ENCODE measurements at places on chromosomes 3 and 15.

GRCh38 chr3:41198526-41198925, 779 bp upstream of the CTNNB1 start:
- DNase-seq = no peak

DNA sequence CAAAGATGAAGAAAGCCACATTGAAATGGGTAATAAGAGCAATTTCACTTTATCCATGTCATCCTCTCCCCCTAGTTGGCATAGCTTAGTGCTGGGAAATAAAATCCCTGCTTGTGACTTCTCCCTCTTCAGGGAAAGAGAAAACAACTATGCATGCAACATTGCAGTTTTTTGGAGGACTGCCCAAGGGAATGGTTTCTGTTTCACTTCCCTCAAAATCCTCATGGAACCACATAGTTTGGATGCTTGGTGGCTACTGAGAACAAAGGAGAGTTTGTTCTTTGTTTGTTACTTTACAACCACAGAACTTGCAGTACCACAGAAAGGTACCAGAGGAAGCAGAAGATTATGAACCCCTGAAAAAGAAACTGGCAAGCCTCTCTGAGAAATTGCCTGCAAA, 384.6 kb upstream of the RORA start:
- DNase-seq = no peak

DNA sequence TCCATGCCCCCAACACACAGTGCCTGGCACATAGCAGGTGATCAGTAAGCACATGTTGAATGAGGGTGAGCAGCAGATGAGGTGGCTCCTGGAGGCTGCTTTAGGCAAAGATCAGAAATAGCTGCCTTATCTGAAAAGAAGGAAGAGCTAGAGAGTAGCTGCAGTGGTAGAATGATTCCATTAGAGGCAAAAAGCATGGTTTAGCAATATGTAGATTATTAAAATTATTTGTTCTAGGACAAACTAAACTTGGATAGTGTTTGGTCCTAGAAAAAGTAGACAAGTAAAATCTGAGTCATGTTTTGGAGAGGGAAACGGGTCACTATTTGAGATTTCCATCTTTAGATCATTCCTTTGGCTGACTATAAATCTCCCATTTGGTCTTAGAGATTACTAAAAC, 32.1 kb downstream of the KIF7 start:
- DNase-seq = no peak

DNA sequence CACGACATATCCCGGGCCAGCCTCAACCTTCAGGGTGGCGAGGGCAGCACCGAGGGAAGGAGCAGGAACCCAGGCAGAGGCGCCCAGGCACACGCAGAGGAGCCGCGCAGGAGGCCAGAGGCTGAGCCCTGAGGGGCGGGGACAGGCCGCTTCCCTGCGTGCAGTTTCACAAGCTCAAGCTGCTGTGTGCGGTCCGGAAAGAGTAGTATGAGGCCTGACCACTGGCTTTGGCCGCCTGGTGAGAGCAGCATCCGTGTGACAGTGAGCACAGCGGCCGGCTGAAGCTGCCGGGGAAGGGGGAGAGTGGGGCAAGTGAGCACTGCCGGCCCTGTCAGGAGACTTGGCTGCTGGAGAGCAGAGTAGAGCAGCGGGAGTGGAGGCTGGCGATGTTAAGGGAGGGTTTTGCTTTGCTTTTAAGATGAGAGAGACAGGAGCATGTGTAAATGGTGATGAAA, 8.7 kb downstream of the ZDHHC19 start:
- peak; percentile 15 for DNase-seq

DNA sequence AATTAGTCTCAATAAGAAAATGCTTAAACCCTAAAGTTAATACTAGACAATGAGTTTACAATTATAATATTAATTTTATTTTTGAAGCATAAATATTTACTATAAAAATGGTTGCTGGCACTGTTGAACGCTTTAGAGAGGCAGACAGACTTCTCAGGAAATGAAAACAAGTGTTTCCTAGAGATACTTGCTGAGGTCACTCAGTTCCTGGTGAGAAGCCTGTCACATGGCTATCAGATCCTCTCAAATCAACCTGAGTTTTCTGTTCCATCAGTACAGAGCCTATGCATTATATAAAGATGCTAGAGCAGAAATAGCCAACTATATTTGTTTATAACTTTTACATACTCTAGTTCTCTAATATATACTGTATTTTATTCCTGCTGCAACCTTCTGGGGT, 109.2 kb downstream of the MYO5A start:
- no peak for DNase-seq

- DNase-seq = no peak
Measured at GRCh38 chr3:100606894-100607512, 2.4 kb upstream of the ADGRG7 start.

DNA sequence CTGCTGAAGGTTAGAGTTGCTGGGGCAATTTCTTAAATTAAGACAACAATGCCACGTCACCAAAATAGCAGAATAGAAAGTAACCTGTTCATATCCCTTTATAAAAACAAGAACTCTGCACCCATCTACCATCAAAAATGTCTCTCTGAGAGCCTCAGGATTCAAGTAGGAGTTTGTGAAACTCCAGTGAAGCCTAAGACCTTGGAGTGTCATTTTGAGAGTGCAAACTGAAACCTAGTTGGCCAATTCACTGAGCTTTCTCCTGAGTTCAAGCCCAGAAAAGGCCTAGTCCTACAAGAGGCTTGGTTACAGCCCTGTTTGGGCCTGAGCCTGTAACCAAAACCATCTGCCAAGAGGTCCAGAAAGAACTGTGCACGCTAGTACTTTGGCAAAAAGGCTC, 335.1 kb downstream of the EFHB start:
- no peak for DNase-seq

DNA sequence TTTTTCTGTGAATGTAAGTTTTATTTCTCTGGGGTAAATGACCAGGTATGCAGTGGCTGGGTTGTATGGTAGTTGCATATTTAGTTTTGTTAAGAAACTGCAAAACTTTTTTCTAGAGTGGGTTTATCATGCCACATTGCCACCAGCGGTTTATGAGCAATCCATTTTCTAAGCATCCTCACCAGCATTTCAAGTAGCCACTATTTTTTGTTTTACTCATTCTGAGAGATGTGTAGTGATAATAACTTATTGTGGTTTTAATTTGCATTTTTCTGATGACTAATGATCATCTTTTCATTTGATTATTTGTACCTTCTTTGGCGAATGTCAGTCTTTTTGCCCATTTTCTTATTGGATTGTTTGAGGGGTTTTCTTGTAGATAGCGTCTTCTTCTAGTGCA, 56.2 kb downstream of the SPRED1 start:
- no peak for DNase-seq

GRCh38 chr15:33218071-33218491, 23.6 kb upstream of the FMN1 start:
- DNase-seq = no peak

- no peak for DNase-seq
Measured at GRCh38 chr15:80887148-80887547, 102.5 kb downstream of the MESD start.

DNA sequence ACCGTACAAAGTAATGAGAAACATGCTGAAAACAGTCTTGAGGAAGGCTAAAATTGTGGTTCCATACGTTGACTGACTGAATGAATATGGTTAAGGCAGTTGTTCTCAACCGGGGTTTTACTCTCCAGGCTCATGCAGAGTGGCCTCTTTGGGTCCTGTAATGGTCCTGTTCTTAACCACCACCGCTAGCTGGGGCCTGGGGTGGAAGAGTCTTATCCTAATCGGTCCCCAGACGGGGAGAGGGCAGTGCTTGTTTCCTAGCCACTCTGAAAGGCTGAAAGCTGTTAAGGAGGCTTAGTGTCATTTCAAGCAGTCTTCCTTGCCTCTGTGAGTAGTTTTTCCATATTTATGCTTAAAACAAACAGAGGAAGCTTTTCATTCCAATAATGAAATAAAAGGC, 32.0 kb downstream of the SELENOT start:
- no peak for DNase-seq

GRCh38 chr3:58333206-58334012, 717 bp downstream of the PXK start:
- no peak for DNase-seq

GRCh38 chr15:90414408-90415028, 26.5 kb downstream of the IQGAP1 start:
- DNase-seq = no peak

DNA sequence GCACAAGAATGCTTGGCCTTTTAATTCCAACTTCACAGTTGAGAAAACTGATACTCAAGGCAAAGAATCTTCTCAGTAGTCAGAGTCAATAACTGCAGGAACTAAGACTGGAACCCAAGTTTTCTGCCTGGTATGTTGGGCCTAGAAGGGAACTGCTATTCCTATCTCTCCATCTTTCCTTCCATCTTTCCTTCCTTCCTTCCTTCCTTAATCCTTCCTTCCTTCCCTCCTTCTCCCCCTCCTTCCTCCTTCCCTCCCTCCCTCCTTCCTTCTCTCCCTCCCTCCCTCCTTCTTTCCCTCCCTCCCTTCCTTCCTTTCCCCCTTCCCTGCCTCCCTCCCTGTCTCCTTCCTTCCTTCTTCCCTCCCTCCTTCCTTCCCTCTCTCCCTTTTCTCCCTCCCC, 131.2 kb downstream of the RORA start:
- no peak for DNase-seq

- DNase-seq = no peak
Measured at GRCh38 chr15:80932989-80933388, 56.6 kb downstream of the MESD start.

- no peak for DNase-seq
Measured at GRCh38 chr15:70273808-70274207, 176.1 kb upstream of the TLE3 start.

DNA sequence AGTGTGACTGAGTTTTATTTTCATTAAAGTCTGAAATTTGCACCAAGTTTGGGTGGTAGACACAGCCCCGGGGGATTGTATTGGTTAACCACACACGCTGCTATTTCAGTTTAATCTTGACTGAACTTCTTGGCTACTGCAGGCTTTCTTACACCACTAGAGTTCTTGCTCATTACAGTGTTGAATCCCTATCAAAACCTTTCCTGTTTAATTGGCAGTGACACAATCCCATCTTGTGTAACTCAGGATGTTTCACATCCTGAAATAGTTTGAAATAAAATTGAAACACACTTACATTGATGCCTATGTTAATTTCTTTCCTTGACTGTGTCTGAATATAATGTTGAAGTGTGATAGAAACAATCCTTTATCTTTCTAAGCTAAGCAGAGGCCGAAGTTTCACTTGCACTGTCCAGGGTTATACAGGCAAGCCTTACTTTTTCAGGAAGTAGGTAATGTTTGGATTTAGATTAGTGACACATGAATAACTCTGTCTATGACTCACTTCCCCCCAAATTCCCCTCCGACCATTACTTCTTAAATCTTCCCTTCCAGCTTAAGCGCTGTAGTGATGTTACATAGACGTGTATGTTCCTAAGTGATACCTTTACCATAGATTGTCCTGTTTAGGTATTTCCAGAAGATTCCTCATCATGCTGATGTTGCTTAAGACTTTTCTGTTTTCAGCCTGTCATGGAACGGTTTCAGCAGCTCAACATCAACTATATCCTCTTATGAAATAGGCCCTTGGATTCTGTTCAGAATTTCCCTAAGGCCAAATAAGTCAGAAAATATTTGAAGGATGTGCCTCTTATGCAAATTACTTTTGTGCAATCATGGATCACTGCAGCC, 16.8 kb downstream of the ATG7 start:
- DNase-seq = peak; percentile 34

DNA sequence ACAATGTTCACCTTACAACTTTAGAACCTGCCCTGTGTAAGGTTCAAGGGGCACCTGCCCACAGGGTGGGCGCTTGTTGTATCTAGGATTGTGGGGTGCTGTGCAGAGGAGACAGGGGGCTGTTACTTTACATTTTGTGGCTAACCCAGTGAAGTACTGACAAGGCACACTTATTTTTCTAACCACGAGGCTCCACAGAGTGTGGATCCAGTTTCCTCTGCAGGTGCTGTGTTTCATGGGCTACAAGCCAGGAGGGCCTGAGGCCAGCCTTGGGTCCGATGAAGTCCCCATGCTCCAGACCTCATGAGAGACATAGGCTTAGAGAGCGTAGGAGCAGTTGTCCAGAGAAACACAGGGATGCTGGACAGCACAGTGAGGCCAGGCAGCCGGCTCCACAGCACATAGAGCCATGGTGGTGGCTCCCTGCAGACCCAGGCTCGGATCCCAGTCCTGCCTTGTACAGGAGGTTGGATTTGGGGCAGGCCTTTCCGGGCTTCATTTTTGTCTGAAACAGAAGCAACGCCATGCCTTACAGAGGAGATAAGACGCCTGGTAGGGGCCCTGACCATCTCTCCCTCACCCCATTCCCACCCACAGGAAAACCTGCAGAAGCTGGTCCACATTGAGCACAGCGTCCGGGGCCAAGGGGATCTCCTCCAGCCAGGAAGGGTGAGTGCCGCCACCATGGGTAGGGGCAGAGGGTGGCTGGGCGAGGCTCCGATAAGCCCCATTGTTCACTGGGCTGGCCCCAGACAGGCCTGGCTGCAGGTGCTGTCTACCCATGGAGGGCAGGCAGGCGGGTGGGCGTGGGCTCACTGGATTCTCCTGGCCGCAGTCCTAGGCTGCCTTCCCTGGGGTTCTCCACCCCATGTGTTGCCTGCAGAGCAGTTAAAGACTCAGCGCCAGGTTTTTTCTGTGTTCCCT, 40.1 kb upstream of the NR2C2 start:
- no peak for DNase-seq
